AG04449 (cell line): ENCODE measurements at places on chromosomes 6 and 20.
A peak's percentile ranks its signal among the peaks of the same experiment; 100 is the strongest.

DNA sequence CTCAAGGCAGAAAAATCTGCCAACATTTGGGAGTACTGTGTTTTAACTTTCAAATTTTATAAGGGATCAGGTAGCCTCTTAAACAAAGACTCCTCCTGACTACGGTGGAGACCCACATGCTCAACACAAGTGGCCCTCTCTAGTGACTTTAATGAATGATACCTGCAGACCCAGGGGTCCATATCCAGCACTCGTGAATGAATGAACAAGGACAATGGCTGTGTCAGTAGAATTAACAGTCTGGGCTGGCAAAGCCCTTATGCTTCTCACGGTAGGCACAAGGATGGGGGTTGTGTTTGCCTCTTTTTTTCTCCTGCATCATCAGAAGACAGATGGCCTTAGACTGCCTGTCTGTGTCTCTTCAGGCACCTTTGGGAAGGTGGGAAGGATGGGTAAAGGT is 112.6 kb upstream of the TRAF3IP2 start:
- no peak for DNase-seq

GRCh38 chr20:59738851-59739250 is 134.5 kb downstream of the PHACTR3 start:
- DNase-seq = no peak

DNA sequence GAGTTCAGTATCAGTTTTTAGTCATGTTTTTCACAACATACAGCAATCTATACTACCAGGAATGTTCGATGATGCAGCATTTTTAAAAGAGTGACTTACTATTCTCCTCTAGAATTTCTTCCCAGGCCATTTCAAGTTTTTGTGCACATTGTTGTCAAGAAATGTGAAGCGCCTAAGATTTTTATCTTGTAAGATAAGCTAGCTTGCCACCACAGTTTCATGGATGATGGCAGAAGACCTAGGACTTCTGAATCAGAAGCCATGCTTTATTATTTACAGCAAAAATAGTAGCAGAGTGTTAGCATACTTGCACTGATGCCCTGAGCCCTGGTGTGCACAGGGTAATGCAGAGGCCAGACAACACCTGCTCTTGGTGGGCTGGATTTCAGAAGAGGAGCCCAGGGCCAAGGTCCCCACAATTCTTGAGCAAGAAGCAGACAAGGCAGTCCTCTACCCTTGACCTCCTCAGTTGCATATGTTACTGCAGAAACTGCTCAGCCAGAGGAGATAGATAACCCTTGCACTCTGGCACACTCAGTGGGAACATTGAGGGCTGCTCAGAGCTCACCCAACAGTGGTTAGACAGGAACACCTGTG is 99.2 kb downstream of the QKI start:
- DNase-seq = no peak

DNA sequence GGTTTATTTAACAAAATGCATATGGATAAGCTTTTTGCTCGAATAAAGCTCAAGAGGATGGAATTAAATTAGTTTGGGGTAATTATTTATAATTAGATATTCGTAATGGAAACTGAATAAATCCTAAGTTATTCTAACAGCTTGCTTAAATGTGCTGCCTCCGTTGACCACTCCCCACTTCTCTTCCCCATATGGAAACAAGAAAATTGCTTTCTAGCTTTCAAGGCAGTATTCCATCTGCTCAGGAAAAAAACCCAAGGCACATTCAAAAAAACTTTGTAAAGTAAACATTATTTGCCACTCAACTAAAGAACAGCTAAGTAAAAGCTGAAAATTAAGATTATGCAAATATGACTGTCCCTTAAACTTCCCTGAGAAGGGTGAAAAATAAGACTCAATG is 369.2 kb downstream of the HAO1 start:
- DNase-seq = no peak

DNA sequence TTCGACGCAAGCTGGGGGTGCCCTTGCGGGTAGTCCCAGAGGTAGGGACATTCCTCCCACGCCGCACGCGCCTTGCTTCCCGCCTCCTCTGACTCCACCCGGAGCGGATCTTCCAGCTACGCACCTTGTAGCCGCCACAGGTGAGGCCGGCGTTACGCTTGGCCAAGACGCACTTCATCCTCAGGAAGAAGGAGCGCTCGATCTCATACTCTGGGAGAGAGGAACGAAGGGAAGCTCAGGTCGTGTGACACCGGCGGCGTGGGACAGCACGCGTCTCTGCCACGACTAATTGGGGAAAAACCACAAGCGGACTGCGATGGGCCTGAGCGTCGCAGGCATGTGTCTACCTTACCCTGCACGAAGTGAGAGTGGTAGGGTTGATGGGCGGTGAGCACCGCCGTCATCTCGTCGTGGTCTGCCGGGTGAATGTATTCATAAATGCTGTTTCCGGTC is 15.5 kb downstream of the SIM1 start:
- no peak for DNase-seq

- no peak for DNase-seq
These were observed 8.8 kb upstream of the METTL24 start for GRCh38 chr6:110366975-110367374.

GRCh38 chr6:166772518-166772917 is 145.5 kb upstream of the RPS6KA2 start:
- DNase-seq = no peak

DNA sequence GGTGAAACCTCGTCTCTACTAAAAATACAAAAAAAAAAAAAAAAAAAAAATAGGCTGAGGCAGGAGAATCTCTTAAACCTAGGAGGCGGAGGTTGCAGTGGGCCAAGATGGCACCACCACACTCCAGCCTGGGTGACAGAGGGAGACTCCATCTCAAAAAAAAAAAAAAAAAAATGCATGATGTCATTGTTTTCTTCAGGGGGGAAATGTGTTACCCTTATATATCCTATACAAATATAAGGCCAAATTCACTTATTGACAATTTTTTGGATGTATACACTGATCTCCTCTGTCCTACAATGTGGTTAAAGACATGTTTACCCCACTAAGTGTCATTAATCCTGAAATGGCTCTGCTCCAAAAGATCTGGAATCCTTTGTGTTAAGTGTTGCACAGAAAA is 73.1 kb downstream of the TPBG start:
- no peak for DNase-seq

DNA sequence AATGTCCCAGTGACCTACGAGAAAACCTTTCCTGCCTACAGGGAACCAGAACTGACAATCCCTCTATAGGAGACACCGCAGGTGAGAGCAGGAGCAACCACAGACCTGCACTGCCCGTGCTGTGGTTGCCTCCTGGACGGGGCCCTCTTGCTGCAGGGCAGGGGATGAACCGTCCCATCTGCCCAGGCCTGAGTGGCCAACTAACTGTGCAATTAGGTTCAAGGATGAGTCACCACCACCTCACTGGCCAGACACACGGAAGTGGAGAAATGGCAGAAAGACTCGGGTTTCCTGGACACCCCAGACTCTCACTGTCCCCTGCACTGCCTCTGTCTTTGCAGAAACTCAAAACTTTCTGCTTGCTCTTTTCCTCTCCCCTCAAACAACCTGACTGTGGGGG is 13.8 kb upstream of the HLA-G start:
- DNase-seq = no peak

- no peak for DNase-seq
These were observed 27.1 kb downstream of the NAPB start for GRCh38 chr20:23393996-23394775.

GRCh38 chr6:11601776-11602605 is 64.4 kb downstream of the TMEM170B start:
- no peak for DNase-seq

GRCh38 chr6:29661071-29661470 is 4.2 kb downstream of the MOG start:
- no peak for DNase-seq

DNA sequence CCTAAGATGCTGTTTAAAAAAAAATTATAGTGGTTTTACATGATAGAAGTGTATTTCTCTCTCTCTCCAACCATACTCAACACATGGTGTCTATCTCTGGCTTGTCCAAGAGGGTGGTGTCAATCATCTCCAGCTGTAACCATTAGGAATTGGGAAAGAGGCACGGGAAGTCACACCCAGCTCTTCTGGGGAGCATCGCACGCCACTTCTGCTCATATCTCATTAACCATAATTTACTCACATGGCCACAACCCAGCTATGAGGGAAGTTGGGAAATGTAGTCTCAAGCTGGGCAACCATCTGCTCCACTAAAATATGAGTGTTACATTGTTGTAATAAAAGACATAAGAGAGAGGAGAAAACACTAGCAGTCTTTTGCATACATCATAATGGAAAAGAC is 30.4 kb upstream of the TSHZ2 start:
- DNase-seq = no peak

GRCh38 chr6:31811645-31812044 is 3.4 kb downstream of the HSPA1L start:
- no peak for DNase-seq

- DNase-seq = no peak
These were observed 928.3 kb upstream of the FLRT3 start for GRCh38 chr20:15265581-15266309.

GRCh38 chr6:29524444-29525310 is 34.9 kb downstream of the UBD start:
- no peak for DNase-seq

- no peak for DNase-seq
These were observed 31.9 kb upstream of the THEMIS start for GRCh38 chr6:127932708-127933107.

GRCh38 chr6:170117111-170117972 is 173.5 kb downstream of the DLL1 start:
- DNase-seq = no peak

GRCh38 chr6:169850154-169850553 is 98.7 kb downstream of the ERMARD start:
- no peak for DNase-seq

GRCh38 chr6:64644024-64644423 is 1008.4 kb downstream of the PHF3 start:
- no peak for DNase-seq

DNA sequence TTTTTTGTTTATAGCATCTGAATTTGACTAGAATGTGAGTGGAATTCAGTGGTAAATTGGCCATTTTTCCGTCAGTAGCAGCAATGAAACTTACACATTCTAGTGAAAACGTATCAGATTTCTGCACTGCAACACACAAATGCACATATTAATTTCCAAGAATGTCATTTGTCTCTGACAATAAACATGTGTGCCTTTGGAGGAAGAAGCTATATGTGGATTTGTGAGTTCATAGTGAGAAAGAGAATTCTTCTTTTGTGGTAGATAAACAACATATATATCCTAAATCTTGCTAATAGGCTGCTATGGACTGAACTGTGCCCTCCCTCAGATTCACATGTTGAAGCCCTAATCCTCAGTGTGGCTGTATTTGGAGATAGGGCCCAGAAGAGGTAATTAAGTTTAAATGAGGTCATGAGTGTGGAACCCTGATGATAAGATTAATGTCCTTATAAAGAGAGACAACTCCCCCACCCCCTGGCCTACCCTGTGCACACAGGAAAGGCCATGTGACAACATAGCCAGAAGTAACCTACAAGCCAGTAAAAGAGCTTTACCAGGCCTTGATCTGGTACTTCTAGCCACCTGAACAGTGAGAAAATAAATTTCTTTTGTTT is 200.2 kb upstream of the EYA4 start:
- DNase-seq = no peak

- no peak for DNase-seq
These were observed 374.9 kb upstream of the FLRT3 start for GRCh38 chr20:14712302-14712739.

- DNase-seq = no peak
These were observed 245.4 kb upstream of the FLRT3 start for GRCh38 chr20:14582855-14583254.

- DNase-seq = no peak
These were observed 76.2 kb downstream of the FAM229B start for GRCh38 chr6:112163295-112164257.

GRCh38 chr6:53119349-53119748 is 29.3 kb downstream of the GCM1 start:
- DNase-seq = no peak

GRCh38 chr6:54285595-54285994 is 22.6 kb upstream of the TINAG start:
- DNase-seq = no peak

GRCh38 chr6:32163559-32164258 is 686 bp upstream of the EGFL8 start:
- DNase-seq = no peak

DNA sequence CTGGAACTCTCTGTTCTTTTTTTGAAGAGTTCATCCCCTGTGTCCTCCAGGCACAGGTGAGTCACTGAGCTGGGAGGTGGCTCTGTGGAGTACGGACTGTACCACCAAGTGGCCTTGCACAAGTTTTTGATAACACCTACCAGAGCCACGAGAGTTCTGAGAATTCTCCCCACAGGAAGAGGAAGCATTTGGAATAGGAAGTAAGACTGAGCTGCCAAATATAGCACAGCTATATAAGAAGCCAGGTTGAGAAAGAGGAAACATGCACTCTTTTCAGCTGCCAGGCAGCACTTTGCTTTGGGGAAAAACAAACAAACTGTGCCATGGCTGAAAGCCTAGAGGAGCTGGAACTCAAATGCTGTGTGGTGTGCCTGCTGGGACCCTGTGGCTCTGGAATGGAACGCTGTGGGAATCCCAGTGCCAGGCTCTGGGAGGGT is 70.8 kb upstream of the RIPOR2 start:
- DNase-seq = no peak

GRCh38 chr6:111555036-111555435 is 50.6 kb downstream of the TRAF3IP2 start:
- DNase-seq = peak; percentile 55

- no peak for DNase-seq
These were observed 135.2 kb downstream of the DST start for GRCh38 chr6:56507517-56507916.

DNA sequence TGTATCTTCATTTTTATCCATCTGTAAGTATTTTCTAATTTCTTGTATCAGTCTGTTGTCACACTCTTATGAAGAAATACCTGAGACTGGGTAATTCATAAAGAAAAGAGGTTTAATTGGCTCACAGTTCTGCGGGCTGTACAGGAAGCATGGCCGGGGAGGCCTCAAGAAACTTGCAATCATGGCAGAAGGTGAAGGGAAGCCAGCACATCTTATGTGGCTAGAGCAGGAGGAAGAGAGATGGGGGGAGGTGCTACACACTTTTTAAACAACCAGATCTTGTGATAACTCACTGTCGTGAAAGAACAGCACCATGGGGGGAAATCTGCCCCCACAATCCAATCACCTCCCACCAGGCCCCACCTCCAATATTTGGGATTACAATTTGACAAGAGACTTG is 10.9 kb upstream of the BCKDHB start:
- DNase-seq = no peak

DNA sequence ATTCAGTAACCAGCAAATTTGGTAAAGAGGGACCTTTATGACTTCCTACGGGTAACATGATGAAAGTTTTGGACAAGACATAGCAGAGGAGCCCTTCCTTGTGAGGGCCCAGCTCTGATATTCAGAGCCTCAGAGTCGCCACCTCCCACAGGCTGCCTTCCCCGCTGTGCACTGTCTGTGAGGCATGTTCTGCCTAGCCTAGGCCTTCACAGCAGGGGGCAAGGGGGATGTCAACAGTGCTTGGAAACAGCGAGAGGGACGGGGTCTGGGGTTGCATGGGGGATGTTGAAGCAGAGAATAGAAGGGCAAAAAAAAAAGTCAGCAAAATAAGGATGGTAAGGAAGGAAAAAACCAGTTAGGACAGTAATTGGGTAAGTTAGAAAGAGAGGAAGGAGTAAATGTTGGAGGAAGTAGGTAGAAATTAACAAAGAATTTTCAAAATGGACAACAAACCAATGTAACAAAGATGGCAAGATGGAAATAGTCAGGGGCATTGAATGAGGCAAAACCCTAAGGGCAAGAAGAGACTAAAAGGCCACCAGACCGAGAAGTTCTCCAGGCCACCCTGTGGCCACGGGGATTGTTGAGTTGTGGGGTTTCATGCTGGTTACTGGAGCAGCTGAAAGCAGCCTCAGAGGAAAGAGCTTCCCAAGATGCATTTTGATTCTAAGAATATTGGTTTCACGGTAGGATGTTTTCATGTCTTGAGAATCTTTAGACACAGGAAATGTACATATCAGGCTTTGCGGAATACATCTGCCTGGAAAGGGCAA is 139.8 kb downstream of the LY86 start:
- DNase-seq = no peak
